ENCODE measurements at places on chromosomes 16 and 17. TPM values are rescaled to one million over a fixed set of nuclear protein-coding genes. Genes with fewer than 3 reads are reported as not detected.

TBC1D3C gene
- not detected for total RNA-seq

TP53TG3D gene
- 11.5 TPM for total RNA-seq

GRB7 gene
- total RNA-seq: 2.9 TPM

NHERF2 gene
- 59.9 TPM for total RNA-seq

TNP2 gene
- 29.8 TPM for total RNA-seq

CDIP1 gene
- total RNA-seq: 34.0 TPM

KRT20 gene
- not detected for total RNA-seq

PIRT gene
- 0.08 TPM for total RNA-seq

OR1D5 gene
- not detected for total RNA-seq

RNF222 gene
- not detected for total RNA-seq

ACAP1 gene
- 12.6 TPM for total RNA-seq

- DNase-seq: no peak
These were observed 142.2 kb upstream of the GSE1 start for GRCh38 chr16:85470873-85471272.

- DNase-seq: no peak
These were observed 957.8 kb upstream of the RBFOX1 start for GRCh38 chr16:6374821-6375220.

GRCh38 chr17:63798572-63799106 is 24.7 kb downstream of the DDX42 start:
- DNase-seq: no peak

GRCh38 chr17:4476017-4476416 is 22.7 kb upstream of the SPNS2 start:
- no peak for DNase-seq

DNA sequence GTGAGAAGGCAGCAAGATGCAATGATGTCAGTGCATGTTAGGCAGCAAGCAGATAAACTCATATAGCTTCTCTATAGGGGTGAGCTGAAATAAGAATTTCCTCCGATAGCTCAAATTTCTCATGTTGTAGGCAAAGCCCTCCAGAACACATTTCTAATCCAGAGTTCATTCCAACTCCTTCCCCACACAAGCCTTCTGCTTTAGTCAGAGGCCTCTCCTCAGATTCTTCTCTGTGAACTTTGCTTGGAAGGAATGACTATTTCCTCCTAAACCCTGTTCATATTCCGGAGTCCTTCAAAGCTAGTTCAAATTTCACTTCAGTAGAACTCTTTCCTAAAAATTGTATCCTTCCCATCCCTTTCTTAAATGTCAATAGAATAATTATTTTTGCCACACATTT is 144.8 kb downstream of the KCNJ2 start:
- no peak for DNase-seq

DNA sequence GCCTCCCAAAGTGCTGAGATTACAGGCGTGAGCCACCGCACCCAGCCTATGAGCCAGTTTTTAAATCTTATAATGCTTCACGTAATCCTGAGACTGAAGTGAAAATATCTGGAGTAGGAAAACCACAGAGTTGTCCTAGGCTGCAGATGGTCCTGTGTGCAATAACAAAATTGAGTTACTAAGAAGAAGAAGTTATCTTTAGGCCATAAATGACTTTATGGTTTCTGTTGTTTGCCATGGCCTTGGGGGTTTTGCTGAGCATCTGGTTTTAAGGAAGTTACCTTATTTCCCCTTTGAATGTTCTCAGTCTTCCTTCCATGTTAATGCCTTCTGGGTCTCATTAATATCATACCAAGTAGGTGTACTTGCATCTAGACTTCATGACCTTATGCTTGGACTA is 16.5 kb downstream of the NMT1 start:
- no peak for DNase-seq

GRCh38 chr16:82456683-82457082 is 170.1 kb upstream of the CDH13 start:
- DNase-seq: peak; percentile 79

- DNase-seq: no peak
These were observed 8.4 kb upstream of the MED9 start for GRCh38 chr17:17468217-17469010.

- DNase-seq: no peak
These were observed 129.7 kb upstream of the PMFBP1 start for GRCh38 chr16:72301523-72302236.

DNA sequence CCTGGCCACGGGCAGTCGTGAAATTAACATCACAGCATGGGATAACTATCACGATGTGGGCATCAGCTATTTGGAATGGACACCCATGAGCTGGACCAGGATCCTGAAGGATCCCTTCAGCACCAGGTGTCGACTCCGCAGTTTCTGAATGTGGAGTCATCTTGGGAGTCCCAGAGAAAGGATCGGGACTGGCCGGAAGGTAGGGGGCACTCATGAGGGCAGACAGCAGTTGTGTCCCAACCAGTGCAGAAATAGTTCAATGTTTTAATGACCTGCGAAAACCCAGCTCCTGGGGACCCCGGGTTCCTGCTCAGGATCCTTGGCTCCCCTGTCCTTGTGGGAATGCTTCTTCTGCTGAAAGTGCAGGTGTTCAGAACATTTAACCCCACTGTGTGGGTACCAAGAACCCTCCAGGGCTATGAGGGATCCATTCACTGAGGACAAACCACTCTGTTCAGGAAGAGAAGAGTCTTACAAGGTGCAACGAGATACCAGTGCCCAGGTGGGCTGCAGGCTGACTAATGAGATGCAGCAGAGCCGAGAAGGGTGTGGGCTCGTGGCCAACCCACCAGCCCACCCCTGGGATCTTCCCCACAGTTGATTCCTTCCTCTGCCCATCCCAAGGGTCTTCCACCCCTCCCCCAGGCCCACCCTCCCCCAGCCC is 154.8 kb downstream of the SALL1 start:
- no peak for DNase-seq

GRCh38 chr16:63005356-63005755 is 969.1 kb upstream of the CDH8 start:
- DNase-seq: no peak

DNA sequence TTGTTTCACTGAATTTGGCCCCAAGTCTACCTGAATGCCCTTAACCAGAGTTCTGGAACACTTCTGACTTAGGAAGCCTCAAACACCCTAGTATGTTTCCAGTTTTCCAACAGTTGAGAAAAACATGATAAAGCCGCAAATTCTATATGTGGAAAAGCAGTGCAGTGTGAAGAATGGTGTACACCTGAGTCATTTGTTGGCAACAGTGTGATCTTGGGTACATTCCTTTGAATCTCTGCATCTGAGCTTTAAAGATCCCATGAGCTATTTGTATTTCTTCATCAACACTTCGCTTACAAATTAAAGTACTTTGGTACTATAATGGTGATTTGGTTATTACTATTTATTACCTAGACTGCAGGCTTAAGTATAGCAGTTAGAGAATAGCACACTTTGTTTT is 93.6 kb upstream of the TBX2 start:
- no peak for DNase-seq

- DNase-seq: peak; percentile 8
These were observed 8.6 kb upstream of the LASP1NB start for GRCh38 chr17:38916771-38917170.

DNA sequence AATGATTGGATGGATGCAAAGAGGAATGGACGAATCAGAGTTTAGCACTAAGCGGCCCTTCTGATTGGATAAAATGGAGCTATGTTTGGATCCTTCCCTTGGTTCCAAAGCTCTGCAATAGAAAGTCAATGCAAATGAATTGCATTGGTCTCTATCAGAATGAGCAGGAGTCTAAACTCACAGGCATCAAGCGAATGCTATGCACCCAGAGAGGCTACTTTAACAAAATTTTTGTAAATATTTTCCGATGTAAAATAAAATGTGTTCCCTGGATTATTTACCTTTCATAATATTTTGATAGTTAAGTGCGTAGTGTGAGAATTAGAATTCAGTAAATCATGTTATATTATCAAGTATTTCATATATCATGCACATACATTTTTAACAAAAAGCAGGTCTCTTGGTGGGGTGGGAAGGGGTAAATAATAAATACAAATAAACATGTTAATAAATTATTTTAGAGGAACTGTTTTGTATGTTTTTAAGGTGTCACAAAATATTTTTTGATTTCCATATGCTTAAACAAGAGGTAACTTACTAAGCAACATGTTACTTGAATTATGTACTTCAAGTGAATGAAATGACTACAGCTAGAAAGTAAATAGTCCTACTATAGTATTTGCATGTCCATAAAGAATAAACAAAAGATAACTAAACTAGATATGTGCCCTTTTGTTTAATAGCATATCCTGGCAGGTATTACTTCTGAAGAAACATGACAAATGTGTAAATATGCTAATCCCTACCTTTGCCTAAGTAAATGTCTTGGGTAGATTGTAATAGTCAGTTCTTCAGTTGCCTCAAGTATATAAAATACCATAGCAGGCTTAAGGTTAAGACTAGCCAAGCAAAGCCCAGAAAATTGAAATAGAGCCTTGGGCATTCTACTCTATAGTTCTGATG is 4.4 kb upstream of the UNK start:
- no peak for DNase-seq

- DNase-seq: no peak
These were observed at the start of gene USP22 for GRCh38 chr17:21042458-21043295. TSS of gene USP22 (minus strand) at chr17:21043011. CDS start at chr17:21042835, 176 bp downstream.

DNA sequence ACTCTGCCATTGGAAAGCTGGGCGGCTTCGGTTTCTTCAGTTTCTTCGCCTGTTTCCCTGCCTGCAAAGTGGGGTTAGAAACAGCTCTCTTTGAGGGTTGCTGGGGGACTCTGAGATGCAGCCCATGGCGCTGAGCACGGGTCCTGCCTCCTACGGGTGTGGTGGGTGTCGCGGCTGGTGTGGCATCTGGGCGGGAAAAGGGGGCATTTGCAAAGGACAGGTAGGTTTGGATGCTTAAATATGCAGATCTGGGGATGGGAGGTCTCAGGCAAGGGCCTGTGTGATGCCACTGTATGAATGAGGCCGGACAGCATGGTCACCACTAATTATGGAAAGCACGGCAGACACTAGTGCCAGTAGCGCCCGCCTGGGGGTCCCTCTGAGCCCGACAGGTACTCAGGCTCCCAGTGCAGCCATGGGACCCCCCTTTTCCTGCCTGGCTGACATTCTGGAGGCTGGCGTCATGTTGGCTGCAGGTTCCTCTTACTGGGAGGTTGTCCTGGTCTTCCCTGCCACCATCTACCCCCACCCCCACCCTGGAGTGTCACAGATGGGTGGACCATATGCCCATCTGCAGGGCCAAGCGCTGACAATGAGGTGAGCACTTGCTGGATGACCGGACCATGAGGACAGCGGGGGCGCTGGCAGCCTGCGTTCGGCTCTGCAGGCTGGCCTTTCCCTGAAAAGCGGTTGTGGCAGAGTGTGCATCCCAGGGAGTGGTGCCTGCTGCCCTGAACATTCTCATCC is 237.7 kb downstream of the SEC14L1 start:
- no peak for DNase-seq

GRCh38 chr17:67570797-67571196 is 146.9 kb upstream of the NOL11 start:
- no peak for DNase-seq

GRCh38 chr16:73046849-73047214 is 1.1 kb downstream of the ZFHX3 start:
- DNase-seq: no peak

- peak; percentile 1 for DNase-seq
These were observed 40.3 kb downstream of the ARHGAP17 start for GRCh38 chr16:24974859-24975258.

DNA sequence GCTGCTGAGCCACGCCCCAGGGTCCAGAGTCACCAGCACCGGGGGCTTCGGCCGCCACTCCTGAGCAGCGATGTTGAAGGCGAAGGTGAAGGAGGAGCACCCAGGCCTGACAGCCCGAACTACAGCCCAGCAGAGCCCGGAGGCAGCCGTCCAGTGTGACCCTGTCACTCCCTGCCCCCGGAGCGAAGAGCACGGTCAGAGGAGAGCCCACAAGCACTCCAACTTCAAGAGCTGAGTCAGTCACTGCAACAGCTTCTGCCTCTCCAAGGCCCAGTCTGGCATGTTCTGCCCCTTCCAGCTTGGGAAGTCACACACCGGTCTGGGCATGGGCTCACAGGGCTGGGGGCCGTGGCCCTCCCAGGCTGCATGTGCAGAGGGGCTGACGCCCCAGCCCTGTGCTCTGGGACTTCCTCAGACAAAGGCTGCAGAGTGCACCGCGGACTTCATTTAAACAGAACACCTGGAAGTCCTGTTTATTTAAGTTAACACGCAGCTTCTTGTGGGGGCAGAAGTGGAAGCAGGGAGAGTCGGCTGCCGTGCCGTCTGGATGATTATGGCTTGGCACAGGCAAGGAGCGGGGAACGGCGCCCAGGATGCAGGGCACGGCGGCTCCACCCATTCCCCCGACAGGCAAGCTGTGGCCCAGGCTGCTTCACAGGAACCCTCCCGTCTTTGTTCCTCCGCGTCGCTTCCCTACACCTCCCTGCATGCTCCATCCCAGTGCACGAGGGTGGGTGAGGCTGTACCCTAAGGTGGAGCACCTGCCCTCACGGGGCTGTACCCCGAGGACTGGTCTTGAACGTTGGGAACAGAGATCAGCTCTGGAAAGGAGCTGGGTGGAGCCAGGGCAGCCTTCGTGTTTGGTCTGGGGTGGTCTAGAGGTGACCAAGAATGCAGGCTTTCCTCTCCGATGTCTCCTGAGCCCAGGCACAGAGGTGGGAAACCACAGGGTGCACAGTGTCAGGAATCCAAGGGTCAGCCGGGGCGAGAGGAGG is 68.9 kb upstream of the METRNL start:
- no peak for DNase-seq

DNA sequence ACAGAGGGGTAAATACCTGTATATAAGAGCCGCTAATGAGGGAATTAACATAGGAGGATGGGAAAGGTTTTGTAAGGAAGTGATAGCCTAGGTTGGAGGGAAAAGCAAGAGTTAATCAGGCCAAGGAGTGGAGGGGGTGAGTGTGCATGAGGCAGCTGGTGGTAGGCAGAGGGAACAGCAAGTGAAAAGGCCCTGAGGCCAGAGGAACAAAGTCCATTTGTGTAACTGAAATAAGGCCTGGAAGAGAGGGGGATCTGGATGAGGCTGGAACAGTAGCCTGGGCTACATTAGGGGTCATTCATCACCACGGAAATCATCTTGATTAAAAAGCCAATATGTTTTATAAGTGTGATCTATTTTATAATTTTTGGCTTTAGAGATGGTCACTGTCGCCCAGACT is 45.7 kb downstream of the FZD2 start:
- DNase-seq: no peak

DNA sequence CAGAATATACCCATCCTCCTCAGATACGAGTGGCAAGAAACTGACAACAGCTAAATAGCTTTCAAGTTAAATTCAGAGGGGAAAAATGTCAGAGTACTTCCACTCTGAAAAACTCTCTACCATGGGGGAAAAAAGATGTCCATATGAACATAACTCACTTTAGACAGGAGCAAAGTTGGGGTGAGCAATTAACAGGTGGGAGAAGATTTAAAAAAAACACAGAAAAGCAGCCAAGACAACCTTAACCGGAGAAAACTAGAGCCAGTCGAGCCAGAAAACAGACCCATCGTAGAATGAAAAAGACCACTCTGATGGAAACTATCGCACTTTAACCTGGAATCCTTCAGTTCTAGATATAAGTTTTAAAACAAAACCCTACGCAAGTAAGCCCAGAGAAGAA is 833 bp downstream of the TERF2 start:
- DNase-seq: no peak

GRCh38 chr17:80919331-80920311 is 72.0 kb upstream of the CHMP6 start:
- peak; percentile 52 for DNase-seq

Measured in testis (tissue), 5 donors.